LoVo (cell line): ENCODE measurements at places on chromosomes 4 and X.

DNA sequence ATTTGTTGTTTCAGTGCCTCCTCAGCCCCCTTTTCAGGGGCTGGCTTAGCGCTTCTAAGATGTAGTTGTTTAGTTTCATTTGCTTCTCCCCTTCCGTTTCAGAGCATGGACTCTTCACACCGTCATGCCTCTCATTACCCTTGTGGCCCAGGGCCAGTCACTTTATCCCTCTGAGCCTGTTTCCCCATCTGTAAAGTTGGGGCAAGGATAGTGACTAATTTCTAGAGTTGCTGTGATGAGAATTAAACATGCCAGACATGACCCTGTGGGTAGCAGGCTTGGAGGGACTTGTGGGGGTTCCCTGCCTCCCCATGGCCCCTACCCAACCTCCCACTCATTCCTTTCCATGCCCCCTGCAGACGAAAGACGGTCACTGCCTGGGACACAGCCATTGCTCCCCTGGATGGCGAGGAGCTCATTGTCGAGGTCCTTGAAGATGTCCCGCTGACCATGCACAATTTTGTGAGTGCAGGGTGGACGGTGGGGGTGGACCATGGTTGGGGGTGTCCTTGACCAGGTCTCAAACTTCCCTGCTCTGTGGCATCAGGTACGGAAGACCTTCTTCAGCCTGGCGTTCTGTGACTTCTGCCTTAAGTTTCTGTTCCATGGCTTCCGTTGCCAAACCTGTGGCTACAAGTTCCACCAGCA, 3.6 kb downstream of the ARAF start:
- no peak for DNase-seq

DNA sequence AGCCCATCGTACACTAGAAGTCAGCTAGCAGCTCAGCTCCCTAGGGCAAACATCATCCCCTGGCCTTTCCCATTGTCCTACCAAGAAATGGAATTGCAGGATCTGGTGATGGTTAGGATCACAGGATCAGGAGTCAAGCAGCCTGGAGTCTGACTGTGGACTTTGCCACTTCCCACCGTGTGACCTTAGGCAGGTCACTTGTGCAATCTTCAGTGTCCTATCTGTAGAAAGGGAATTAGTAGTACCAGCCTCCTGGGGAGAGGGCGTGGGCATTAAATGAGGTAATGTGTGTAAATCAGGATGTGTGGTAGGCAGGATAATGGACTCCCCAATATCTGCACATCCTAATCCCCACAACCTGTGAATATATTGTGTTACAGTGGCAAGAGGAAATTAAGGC, 38.6 kb upstream of the APLN start:
- no peak for DNase-seq

- DNase-seq = no peak
These were observed 26.6 kb downstream of the VSIG4 start for GRCh38 chrX:66013194-66013816.

GRCh38 chr4:3074846-3075651, 568 bp downstream of the HTT start:
- peak; percentile 52 for DNase-seq

- DNase-seq = no peak
These were observed 169.2 kb upstream of the RBPJ start for GRCh38 chr4:26151615-26152014.

GRCh38 chr4:101175896-101176676, 171.2 kb downstream of the PPP3CA start:
- peak; percentile 43 for DNase-seq

GRCh38 chr4:99809326-99809725, 7.3 kb upstream of the DAPP1 start:
- no peak for DNase-seq

DNA sequence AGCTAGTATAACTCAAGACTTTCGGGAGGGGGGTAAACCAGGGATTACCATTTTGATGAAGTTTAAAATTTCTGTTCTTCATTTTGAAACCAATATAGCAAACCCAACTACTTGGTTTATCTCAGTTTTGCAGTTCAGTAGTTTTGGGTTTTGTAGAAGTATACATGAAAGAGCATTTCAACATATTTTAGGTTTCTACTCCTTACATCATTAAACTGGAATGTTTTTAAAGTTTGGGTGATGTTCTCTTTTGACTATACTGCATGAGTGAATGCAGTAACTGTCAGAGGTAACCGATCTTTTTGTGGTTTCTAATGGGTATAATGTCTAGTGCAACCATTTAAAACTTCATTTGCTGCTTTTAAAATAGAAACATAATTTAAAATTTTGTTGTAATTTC, 248.3 kb upstream of the MAD2L1 start:
- DNase-seq = no peak

DNA sequence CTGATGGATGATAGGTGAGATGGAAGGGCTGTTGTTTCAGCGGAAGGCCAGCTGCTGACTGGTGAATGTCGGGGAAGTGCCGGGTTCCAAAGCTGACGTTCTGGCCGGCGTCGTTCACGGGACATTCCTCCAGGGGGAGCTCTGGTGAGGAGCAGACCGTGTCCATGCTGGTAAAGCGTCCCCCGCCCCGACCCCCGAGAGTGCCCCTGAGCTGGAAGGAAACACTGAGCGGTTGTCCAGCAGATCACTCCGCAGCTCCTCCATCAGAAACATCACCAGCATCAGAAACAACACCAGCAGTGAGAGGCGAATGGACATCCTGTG, 18.6 kb upstream of the ADRA2C start:
- DNase-seq = no peak

DNA sequence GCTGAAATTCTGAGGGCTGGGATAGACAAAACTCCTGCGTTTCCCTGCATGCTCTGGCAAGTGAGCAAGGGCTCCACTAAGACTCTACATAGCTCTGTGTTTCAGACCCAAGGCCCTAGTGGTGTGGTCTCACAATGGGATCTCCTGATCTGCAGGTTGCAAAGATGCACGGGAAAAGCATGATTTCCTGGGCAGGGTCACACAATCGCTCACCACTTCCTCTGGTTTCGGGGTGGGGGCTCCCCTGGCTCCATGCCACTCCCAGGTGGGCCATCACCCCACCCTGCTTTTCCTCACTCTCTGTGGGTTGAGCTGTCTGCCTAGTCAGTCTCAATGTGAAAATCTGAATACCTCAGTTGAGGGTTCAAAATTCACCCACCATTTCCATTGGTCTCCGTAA, 111.5 kb downstream of the KLF8 start:
- DNase-seq = no peak

DNA sequence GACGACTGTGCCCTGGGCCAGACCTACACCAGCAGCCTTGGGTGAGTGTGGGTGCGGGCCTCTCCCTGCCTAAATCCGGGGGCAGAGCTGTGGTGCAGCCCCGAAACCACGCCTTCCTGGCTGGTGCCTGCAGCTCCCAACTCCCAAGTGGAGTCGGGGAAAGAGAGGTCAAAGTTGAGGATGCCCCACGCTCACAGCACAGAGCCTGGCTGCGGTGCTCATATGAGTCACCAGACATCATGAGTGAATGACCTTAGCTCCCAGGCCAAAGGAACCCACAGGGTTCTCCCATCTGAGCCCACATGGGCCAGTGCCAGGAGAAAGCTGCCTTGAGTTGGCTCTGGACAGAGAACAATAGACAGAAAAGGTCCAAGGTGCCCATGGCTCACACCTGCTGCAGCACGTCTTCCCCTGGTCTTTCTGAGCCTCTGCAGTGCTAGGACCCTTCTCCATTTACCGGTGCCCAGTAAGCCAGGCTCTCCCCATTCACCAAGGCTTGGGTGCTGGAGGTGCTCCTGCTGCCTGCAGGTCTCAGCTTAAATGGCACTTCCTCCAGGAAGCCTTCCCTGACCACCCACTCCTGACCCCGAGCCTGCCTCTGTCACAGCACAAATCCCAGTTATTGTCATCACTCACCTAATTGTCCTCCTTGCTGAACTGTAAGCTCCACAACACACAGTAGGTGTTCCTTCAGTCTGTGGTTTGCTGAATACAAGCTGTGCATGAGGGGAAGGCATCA, 224.2 kb downstream of the AFAP1 start:
- no peak for DNase-seq

DNA sequence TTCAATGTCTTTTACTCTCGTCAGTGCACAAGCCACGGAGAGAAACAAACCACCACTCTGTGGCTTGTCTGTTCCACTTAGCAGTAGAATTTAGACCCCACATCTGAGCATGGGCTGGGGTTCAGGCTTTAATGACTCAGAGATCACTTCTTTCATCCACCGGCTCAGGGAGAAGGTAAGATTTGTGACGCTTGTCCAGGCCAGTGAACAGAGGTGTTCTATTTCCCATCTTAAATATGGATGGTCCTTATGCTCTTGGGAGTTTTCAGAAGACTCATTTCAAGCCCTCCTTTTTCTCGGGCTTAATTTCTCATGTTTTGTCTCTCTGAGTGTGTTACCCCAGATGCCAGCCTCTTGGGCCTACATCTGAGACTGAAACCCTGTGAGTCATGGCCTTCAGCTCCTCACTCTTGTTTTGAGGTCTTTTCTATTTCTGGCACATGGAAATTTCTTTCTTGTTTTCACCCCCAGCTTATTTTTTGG, 127.4 kb upstream of the SFRP2 start:
- DNase-seq = no peak

DNA sequence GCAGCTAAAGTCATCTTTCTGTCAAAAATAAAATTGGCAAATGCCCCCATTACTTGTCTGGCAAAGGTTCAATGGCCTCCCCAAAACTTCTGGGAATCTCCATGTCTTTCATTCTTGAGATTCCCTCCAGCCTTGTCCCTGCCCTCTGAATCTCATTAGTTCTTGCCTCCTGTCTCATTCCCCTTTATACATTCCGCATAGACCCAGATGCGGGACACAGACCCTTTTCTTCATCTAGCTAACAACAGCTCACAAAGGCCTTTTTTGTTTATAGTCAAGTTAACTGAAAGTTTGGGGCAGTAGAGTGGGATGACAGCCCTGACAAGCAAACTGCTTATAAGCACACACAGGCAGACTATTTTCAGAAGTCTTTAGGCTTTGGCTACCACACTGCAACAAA, 306.1 kb upstream of the FAM241A start:
- DNase-seq = no peak

DNA sequence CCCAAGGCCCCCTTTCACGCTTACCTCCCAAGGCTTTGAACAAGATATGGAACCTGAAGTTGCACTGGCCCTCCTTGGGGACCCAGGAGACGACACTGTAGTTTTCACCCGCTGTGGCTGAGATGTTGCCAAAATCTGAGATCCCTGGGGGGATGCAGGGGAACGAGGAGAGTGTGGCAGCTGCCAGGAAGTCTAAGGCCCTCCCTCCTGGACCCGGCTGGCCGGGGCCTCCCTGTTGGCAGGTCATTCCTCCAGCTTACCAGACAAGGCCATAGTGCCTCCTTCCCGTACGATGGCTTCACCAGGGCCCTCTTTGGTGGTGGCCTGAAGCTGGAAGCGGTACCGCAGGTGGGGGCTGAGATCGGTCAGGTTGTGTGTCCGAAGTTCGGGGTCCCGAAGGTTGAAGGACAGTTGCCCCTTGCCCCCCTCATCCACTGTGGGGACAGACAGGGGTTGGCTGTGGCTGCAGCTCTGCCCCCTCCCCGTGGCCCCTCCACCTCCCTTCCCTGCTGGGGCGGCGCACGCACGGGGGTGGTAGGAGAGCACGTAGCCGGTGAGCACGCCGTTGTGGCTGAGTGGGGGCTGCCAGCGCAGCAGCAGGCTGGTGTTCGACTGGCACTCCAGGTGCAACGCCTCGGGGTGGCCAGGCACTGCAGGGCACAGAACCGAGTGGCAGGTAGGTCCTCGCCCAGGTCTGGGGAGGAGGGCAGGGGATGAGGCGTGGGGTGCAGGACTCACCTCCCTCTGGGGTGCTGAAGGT, 21.2 kb downstream of the L1CAM start:
- DNase-seq = no peak

DNA sequence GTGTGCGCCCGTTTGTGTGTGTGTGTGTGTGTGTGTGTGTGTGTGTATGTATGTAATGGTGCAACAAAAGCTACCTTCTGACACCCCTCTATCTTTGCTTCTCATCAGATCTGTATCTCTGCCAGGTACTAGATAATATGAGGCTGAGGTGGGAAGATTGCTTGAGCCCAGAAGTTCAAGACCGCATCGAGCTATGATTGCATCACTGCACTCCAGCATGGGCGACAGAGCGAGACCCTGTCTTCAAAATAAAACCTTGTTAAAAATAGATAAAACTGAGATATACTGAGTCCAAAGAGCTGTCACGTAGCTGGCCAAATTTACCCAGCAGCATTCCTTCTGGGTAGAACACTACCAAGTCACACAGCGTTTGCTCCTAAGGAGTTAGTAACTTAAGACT, 18.4 kb downstream of the NLGN4X start:
- no peak for DNase-seq

DNA sequence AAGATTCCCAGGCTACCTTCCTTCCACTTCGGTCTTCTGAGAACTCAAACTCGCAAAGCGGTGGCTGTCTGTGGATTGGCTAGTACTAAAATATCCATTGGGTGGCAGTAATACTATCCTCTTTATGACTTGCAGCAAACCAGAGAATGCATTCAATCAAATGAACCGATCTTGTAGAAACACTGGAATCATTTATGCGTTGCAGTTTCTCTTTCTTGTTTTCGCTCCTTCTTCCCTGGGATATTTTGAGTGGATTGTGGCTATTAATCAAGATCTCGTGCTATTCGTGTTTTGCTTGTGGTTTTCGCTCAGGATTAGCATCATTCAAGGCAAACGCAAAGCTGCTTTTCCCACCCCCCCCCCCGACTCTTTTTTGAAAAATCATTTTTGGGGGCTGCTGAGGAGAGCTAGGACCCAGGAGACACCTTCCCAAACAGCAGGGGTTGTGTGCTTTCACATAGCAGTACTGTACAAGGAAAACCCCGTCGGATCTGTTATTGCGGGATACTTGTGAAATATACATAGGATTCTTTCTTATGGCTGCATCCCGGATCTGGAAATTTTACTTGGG, at the start of gene IL1RAPL1:
Gene IL1RAPL1 (plus strand): TSS at position 466 of the 571 bp plus-strand sequence.
- DNase-seq = peak; percentile 12

DNA sequence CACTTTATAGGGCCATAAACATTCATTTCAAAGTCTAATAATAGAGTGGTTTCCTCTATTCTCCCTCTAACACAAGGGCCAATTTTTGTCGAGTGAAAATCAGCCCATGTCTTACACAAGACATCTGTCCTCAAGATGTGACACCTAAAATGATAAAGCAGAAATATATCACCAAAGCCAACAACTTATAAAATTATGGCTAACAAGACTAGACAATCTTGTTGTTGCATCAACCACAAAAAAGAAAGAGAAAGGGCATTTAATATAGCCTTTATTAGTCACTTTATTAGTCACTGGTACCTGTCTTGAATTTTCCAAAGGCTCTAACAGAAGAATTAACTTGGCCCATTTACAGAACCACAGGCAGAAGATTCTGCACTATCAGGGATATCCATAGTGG, 161.6 kb downstream of the SMIM20 start:
- DNase-seq = no peak
